Stimulated activated CD8-positive, alpha-beta memory T cell treated with anti-CD3 and anti-CD28 coated beads, Interleukin-4, amount 100 ng/mL, for 4 hours (primary cell): ENCODE measurements at places on chromosomes 7 and 10.

DNA sequence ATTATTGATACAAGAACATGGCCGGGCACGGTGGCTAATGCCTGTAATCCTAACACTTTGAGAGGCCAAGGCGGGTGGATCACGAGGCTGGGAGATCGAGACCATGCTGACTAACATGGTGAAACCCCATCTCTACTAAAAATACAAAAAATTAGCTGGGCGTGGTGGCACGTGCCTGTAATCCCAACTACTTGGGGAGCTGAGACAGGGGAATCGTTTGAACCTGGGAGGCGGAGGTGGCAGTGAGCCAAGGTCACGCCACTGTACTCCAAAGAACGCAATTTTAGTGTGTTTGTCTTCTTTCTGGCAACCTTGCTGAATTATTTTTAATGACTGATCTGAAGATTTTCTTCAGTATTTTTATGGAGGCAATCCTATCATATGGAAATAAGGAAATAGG lies 46.2 kb downstream of the IDE start:
- no peak for DNase-seq

GRCh38 chr7:142327628-142328405 lies 70.0 kb upstream of the PRSS58 start:
- no peak for DNase-seq

- no peak for DNase-seq
Measured at GRCh38 chr7:105016709-105017656, 3.0 kb downstream of the KMT2E start.

DNA sequence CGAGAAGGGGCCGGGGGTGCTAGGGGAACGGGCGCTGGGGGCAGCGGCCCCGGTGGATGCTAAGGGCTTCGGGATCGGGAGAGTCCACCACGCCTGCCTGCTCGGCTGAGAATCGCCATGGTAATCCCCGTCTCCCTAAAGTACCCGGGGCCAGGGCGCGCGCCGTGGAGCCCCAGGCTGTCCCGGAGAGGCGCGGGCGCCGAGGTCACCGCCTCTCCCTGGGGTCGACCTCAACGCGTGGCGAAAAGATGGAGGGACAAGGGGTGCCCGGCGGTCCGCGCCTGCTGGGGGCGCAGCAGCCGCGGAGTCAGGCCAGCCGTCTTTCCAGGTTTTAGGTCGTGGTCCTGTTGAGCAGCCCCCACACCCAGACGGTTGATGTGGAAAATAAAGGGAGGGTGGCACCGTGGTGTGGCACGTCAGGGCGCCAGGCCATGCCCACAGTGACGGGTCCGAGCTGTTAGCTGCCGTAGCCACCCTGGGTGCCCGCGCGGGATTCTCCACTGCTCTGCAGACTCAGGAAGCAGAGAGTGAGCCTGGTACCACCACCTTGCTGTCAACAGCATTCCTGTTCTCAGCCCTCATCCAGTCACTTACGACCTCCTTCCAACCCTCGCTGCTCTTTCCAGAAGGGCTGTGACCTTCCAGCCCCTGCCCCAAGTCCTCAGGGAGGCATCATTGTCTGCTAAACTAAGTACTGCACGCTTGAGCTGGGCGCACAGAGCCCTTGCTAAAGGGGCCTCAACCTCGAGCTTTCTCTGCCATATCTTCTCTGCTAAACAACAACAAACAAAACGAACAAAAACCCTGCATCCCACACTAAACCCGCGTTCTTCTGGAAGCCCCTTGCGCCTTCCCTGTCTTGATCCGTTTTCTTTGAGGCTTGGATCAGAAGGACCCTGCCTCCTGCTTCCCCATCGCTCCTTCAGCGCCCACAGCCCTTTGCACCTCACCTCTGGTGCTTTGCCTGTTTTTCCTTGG lies 666 bp downstream of the SMKR1 start:
- DNase-seq, result peak; percentile 2

DNA sequence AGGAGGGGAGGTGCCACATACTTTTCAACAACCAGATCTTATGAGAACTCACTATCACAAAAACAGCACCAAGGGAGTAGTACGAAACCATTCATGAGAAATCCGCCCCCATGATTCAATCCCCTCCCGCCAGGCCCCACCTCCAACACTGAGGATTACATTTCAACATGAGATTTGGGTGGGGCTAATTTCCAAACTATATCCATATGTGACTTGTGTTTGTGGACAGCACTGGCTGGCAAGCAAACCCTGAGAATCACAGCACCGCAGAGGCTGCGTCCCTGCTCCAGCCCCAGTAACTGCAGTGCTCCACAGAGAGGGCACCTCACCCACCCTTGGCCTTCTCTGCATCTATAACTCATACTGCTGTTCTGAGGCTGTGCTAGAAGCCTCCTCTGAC lies 211.2 kb upstream of the PODXL start:
- DNase-seq, result no peak

DNA sequence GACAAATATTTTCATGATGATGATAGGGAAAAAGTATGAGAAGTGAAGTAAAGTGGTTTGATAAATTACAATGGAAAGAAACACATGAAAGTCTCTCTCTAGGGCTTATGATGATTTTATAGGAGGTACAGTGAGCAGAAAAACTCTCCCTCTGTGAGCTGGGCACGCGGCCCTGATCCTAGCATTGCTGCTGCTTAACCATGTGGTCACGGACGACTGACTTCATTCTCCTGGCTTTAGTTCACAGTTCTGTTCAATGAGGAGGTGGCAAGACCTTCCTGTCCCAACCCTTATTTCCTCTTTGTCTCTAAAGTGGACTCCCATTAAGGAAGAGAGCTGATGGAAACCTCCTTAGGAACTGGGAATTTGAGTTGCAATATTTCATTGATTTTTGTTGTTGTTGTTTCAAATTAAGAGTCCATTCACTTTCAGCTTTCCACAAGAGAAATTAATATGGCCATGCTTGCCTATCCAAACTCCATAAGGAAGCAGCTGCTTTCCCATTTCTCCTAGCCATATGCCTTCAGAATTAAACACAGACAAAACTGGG lies 8.2 kb upstream of the PON3 start:
- no peak for DNase-seq

DNA sequence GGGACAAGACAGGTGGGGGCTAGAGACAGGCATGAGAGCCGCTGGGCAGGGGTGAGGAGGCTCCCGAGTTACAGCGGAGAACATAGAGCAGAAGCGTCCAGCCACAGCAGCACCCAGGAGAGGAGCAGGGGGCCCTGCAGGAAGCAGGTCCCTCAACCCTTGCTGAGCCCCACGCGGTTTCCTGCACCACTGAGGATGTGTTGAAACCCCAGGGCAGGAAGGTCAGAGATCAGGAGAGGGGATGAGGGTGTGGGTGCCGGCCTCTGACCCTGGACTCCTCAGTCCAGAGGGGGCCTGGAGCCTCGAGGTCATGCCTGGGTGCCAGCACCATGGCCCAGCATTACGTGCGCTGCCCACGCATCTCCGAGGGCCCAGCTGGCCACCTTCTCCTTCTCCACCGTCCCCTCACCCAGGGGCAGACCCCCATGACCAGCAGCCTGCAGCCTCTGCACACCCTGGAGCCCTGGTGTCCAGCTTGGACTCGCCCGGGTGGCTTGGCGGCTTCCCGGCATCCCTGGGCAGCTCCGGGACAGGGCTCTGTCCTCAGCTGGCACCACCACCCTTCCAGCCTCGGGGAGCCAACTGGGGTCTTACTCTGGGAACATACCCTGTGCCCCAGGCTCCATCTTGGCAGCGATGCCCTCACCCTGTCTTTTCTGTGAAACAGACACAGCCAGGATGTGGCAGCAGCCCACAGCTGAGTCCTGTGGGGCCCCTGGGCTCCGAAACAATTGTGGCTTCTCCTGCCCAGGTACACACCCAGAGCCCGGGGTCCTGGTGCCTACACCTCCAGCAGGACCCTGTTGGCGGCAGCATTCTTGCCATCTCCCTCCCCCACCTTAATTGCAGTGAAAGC lies 52.0 kb downstream of the STK32C start:
- no peak for DNase-seq

GRCh38 chr10:11170993-11171851 lies 153.6 kb downstream of the CELF2 start:
- DNase-seq, result no peak

- DNase-seq, result no peak
Measured at GRCh38 chr10:99740260-99740659, 8.2 kb downstream of the CUTC start.

GRCh38 chr10:44881649-44882048 lies 29.5 kb upstream of the TMEM72 start:
- DNase-seq, result no peak

- DNase-seq, result no peak
Measured at GRCh38 chr7:142329062-142329790, 71.4 kb upstream of the PRSS58 start.

- DNase-seq, result no peak
Measured at GRCh38 chr7:44618753-44619152, 12.3 kb downstream of the OGDH start.

GRCh38 chr7:7970237-7970530 lies 1.6 kb downstream of the GLCCI1 start:
- no peak for DNase-seq

- DNase-seq, result no peak
Measured at GRCh38 chr7:107982918-107983389, 20.0 kb downstream of the LAMB1 start.

DNA sequence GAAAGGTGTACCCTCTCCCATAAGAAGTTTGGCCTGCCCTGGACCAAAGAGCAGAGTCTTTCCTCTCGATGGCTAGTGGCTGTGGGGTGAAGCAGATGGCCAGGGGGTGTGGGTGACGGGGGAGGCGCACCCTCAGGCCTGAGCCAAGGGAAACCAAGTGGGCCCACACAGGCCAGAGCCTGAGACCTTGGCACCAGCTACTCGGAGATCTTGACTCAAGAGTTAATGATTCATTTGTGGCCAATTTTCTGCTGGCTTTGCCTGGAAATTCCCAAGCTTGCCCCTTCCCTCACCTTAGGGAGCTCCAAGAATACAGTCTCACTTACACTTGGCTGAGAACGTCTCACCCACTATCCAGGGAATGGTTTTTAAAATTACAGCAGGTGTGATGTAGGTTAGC lies 42.7 kb downstream of the ZMIZ1 start:
- no peak for DNase-seq

- no peak for DNase-seq
Measured at GRCh38 chr7:66355756-66356155, 150.6 kb downstream of the TPST1 start.

DNA sequence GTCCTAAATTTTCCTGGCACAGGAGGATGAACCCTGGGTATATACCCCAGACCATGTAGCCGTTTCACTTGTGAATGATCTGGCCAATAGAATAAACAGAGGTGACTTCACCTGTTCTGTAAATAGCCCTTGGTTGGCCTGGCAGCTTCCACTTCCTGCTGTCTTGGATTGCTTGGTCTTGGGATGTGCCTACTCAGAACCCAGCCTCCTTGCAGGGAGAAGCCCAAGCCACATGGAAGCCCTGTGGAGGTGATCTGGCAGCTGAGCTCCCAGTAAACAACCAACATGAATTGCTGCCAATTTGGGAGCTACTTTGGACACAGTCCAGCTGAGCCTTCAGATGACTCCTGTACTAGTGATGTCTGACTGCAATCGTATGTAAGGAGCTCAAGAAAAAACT lies 4.8 kb upstream of the RAPGEF5 start:
- DNase-seq, result no peak

- DNase-seq, result no peak
Measured at GRCh38 chr7:37035631-37036030, 311.3 kb upstream of the AOAH start.

DNA sequence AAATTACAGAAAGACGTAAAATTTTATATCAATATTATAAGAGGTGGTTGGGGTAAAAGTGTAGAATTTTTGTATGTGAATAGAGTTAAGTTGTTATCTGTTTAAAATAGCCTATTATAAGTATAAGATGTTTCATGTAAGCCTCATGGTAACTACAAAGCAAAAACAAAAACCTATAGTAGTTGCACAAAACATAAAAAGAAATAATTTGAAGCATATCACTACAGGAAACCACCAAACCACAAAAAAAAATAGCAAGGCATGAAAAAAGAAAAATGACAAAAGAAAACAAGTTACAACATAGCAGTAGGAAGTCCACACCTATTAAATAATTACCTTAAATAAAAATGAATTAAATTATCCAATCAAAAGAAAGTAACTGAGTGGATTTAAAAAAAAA lies 12.4 kb upstream of the GSTK1 start:
- no peak for DNase-seq

DNA sequence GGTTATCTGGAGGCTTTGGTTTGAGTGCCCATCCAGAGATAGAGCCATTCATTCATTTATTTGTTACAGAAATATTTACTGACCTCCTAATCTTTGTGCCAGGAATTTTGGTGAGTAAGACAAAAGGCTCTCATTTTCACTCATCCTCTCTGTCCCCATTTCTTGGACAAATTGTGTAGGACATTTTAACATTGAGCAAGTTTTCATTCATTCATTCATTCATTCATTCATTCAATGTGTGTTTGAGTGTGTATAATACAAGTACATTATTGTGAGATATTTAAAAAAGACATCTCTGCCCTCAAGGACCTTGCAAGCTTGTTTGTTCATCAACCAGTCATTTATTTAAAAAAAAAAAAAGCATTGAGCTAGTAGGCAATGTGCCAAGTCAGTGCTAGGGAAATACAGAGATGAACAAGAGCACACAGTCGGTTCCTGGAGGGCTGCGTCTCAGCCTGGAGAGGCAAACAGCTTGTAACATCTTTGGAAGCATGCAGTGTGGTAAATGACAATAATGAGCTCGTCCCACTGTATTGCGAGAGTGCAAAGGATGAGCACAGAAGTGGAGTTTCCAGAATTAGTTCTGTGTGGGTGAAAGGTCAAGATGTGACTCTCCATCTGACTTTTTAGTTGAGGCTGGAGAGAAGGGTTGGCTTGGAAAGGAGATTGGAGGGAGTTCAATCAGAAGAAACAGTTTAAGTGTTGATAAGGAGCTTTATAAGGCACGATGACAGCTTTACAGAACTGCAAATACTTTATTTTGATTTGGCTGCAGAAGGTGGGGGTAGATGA lies 50.5 kb upstream of the HBP1 start:
- no peak for DNase-seq

GRCh38 chr7:108328174-108328651 lies 128.0 kb downstream of the NRCAM start:
- DNase-seq, result no peak

DNA sequence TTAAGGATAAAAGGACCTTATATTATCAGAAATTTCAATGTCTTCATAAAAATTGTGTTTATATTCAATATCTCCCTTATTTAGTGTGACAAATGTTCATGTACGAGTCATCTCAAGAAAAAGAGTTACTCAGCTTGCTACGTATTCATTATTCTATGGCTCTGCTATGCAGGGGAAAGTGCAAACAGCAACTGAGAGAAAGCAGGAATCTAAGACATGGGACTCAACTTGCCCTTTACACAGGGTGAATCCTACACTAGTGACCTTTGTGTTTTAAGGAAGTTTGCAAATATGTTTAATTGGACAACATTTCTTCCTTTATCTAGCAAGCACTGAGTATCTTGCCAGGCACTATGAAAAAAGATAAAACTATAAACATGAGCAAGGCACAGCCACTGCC lies 104.7 kb downstream of the NPSR1 start:
- no peak for DNase-seq
